Fibroblast of the aortic adventitia (primary cell): ENCODE measurements at places on chromosomes 16 and 17.

- DNase-seq = peak; percentile 99
These were observed 14.2 kb upstream of the RHBDF2 start for GRCh38 chr17:76515274-76515949.

DNA sequence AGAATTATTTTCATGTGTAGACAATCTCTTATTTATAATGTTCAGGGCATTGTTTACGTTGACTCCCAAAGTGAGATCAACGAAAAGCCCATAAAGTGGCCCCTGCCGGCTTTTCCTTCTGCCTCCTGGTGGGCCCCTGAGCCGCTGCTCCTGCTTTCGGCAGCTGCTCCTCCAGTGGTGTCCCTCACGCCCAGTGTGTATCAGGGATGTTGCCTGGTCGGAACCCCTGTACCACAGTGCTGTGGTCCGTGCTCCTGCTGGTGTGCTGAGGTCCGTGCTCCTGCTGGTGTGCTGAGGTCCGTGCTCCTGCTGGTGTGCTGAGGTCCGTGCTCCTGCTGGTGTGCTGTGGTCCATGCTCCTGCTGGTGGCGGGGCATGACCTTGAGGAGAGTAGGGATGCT is 107.6 kb downstream of the BANP start:
- DNase-seq = no peak

DNA sequence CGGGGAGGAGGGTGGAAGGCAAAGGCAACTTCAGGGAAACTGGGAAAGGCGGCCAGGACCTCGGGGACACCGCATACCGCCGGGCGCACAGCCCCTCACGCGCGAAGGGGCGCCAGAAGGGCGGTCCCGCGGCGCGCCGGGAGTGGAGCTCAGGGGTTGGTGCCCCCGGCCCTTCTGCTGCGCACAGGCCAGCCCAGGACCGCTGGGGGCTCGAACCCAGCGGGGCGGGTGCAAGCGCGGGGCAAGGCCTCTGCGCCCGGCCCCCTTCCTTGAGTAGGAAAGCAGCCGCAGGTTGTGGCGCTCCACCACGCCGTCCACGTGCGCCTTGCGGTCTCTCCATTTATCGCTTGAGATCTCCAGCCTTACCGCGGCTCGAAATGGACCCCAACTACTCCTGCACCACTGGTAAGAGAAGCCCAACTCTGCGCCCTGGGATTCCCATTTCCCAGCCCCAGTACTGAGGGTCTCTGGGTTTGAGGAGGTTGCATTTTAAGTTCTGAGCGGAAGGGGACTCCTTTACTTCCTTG is 3.0 kb upstream of the MT1A start:
- DNase-seq = no peak

- DNase-seq = no peak
These were observed 2.7 kb downstream of the MLLT6 start for GRCh38 chr17:38707678-38708351.

GRCh38 chr17:49987290-49987585 is 7.8 kb downstream of the DLX3 start:
- DNase-seq = no peak

DNA sequence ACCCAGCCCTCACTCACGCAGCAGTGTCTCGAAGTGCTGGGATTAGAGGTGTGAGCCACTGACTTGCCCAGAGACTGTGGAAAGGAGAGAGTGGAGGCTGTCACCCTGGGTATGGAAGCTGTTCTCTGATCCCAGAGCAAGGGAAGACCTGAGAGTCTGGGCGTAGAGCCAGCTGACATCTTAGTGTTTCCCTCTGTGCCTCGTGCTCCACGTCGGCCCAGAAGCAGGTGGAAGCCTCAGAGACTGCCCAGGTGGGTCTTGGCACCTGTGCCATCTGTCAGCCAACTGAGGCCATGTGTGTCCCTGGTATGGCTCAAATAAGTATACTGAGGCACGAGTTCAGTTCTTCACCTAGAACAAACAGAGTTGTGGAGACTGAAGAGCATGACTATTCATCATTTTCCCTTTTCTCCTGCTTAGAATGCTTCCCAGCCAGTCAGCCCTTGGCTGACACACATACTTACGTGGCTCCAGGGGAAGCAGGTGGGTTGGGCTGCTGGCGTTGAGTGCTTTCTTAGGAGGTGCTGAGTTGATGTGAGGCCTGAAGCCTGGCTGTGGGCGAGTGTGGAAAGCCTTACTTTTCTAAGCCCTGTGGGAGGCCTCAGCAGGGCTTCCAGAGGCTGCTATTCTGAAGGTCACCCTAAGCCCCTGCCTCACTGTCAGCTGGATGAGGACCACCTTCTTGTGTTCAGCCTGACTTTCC is 8.1 kb downstream of the CTRL start:
- DNase-seq = no peak

DNA sequence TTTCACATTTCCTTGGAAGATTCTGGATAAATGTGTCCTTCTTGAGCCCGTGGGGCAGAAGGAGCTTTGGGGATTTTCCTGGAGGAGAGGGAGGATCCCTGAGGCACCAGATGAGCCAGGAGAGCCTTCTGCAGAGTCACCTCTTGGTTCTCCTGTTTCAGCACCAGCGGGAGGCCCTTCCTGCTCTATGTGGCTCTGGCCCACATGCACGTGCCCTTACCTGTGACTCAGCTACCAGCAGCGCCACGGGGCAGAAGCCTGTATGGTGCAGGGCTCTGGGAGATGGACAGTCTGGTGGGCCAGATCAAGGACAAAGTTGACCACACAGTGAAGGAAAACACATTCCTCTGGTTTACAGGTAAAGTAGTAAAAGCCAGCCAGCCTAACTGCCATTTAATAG is 77.1 kb downstream of the ARSG start:
- DNase-seq = no peak

- DNase-seq = no peak
These were observed 25.4 kb upstream of the HELZ start for GRCh38 chr17:67270416-67270815.

GRCh38 chr16:70455910-70456309 is 1.5 kb downstream of the FCSK start:
- no peak for DNase-seq

- no peak for DNase-seq
These were observed 4.8 kb downstream of the CA7 start for GRCh38 chr16:66849021-66849420.

DNA sequence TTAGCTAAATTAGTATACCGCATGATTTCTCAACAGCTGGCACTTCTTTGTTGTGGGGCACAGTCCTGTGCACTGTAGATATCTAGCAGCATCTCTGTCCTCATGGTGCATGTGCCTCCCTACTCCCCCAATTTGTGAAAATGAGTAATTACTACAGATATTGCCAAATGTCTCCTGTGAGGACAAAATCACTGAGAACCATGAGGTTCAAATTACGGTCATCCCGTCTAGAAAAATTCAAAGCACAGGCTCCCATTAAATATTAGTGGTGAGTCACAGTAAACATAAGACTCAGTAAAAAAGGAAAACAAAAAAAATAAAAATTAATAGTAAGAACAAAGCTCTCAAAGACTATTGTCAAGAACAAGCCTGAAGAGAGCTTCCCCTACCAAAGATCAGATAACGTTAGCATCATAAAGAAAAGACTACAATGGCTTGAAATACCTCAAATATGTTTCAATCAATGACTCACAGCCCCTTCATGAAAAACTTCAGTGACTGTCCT is 57.8 kb downstream of the STH start:
- DNase-seq = peak; percentile 72

DNA sequence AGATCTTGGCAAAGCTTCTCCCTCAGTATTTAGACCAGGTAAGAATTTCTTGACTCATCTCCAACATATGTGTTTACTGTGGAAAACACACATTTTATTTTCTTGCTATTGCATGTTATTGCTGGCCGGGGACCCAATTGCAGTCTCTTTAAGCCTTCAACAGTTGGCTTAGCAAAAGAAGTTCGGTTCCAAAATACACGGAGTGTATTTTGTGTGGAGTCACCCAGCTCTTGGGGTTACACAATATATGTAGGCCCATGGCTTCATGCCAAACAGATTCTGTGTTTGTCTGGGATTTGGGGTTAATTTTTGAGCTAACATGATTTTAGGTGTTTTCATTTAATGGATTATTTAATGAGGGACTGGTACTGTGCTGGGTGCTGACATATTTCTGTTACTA is 4.0 kb downstream of the ALDH3A2 start:
- DNase-seq = peak; percentile 80

DNA sequence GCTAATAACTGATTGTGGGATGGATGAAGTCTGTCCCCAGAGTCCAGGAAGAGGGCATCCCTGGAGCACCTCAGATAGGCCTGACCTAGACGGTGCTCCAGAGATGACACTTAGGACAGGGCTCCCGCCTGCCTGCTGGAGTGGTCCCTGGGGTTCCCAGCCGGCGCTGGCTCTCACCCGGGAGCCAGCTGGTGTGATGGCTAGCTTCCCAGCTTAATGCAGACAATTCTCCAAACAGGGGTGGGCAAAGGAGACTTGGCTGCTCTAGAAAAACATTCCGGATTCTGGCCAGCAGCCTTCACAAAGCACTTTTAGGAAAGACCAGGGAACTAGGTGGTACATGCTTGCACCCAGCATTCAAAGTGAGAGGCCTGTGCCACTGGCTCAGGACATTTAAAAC is 18.6 kb downstream of the ACE start:
- no peak for DNase-seq

DNA sequence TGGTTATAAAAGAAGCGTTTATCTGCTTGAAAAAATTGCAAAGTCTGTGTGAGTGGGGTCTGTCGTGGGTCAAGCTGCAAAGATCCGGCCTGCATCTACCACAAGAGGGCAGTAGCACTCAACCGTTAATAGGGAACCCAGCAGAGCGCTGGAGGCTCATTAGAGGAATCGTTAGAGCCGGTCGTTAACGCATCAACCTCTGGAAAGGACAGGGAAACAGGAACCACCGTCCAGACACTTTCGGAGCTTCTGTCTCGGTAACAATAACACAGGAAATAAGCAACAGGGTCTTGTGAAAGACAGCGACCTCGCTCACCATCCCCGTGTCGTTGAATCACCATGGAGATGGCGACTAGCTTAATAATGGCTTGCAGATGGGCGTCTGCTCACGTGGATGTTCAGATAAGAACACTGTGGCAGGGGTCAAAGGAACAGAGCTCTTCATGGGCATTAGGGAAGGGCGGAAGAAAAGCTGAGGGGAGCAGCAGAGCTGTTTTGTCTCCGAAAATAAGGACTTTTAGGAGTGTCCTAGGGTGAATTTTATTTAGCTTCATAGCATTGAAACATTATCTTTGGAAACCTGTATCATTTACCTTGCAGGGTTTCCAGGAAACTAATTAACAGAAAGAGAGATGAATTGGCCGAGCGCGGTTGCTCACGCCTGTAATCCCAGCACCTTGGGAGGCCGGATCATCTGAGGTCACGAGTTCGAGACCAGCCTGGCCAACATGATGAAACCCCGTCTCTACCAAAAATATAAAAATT is 11.9 kb upstream of the NSRP1 start:
- DNase-seq = peak; percentile 89

DNA sequence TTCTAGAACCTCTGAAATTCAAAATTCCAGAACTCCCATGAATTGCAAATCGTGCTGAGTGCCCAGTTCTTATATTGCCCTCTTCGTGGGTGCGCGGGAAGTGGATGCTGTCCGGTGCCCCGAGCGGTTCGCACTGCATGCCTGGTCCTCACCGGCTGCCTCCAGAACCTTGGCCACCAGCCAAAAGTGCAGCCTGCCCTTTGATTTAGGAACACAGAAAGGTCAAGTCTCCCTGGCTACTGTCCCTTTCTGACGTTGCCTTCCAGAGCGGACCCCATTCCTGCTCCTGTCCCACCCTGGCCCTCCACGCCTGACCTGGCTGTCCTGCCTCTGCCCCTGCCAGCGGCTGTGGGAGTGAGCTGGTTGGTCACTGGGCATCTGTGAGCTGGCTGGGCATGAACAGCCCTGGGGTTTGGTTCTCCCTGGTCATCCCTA is 9.7 kb downstream of the NEUROD2 start:
- no peak for DNase-seq

DNA sequence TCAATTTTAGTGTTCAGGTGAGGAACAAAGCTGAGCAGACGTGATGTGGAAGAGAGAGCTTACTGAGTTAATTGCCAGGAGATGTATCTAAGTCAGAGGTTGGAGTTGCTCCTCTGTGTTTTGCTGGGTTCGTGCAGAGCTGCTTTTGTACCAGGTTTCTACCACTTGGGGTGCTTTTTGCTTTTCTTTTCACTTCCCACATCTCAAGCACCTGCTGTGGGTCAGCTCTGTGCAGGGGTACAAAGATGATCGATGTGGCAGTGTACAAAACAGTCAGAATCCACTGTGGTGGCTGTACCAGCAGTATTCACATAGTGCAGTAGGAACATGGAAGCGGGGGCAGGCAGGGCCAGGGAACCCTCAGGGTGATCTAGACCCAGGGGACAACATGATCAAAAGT is 14.8 kb downstream of the UNK start:
- DNase-seq = no peak

DNA sequence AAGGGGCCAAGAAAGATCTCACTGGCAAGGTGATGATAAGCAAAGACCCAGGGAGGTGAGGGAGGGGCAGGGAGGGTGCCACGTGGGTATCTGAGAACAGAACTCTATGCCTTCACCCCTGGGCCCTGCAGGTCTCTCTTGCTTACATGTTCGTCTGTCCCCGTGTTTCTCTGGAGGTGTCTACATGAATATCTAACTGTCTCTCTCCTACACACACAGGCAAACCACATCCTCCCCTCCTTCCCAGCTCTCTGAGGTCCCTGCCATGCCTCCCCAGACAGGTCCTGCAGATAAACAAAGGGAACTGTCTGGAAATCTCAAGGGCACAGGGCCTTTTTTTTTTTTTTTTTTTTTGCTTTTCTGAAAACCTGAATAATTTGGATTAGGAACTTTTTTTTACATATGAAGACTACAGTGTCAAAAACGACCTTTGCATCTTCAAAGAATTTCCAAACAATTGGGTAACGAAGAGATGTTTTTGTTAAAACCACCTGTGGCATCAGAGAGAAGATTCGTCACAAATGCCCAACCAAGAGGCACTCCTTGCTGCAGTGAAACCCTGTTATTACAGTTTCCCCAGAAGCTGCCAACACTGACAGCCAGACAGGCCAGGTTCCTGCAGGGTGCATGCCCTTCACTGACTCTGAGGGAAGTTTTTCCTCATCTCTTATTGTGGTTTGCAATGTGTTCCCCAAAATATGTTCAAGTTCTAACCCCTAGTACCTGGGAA is 17.8 kb downstream of the PLLP start:
- no peak for DNase-seq

- peak; percentile 60 for DNase-seq
These were observed 356.3 kb upstream of the TNRC6C start for GRCh38 chr17:77602062-77602746.

DNA sequence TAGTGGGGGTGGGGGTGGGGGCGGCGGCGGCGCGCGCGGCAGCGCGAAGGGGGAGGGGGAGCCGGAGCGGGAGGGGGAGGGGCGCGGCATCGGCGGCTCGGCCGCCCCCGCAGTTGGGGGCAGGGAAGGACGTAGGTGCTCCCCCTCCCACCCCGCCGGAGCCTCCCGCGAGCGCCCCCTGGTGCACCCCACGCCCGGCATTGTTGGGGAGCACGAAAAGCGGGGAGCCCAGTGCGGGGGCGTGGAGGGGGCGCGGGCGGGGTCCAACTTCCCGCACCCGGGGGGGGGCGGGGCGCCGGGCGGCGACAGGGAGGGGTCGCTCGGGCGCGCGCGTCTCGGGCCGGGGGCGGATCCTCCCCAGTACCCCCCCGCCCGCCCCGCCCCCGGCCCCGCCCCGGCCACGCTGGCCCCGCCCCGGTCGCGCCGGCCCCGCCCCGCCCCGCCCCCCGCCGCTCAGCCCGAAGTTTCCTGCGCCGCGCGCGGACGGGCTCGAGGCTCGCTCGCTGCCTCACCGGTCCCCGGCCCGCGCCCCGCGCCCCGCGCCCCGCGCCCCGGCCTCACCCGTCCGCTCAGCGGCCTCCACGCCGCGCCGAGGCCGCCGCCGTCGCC is at the start of gene CACNA1H:
TSS of gene CACNA1H (plus strand) at position 456 of the 609 bp plus-strand sequence. CDS start 632 bp downstream, outside the sequence.
- DNase-seq = no peak

- DNase-seq = peak; percentile 99
These were observed 80.9 kb downstream of the PRKCA start for GRCh38 chr17:66383333-66383732.

GRCh38 chr16:5875416-5875815 is 777.8 kb upstream of the EEF2KMT start:
- DNase-seq = no peak
